GM18507 (cell line): ENCODE measurements at places on chromosomes 6 and 20.

GRCh38 chr20:44642203-44643153 is 9.0 kb downstream of the ADA start:
- DNase-seq = peak; percentile 50

- no peak for DNase-seq
Measured at GRCh38 chr6:91299544-91300491, 712.9 kb upstream of the MAP3K7 start.

DNA sequence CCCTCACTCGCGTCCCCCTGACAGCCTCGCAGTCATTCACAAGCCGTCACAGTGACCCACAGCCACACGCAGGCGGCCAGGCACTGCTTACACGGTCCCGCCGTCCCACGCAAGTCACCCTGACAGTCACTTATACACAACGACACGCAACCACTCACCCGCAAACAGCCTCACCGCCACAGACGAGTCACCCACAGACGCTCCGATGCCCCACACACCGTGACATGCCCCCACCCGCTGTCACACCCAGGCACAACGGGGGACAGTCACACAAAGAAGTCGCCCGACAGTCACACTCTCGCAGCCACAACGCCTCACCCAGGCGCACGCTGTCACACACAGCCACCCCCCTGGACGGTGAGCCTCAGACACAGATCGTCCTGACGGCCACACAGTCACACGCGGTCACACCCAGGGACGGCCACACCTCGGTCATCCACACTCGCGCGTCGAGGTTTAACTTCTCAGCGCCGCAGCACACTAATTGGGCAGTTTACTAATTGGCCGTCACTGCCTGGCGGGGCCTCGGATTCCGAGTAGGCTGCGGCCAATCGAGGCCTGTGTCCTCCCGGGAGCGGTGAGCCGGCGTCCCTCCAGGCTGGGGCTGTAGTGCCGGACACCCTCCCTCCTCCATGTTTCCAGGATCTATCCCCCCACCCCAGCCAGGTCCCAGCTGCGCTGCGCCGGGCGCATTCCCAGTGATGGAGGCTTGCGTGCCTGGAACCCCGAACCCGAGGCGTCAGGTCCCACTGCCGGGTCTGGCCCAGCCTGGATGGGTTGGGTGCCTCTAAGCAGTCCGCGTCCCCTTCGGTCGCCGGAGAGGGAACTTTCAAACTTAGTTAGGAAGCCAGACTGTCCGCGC is 790 bp downstream of the TOX2 start:
- no peak for DNase-seq

DNA sequence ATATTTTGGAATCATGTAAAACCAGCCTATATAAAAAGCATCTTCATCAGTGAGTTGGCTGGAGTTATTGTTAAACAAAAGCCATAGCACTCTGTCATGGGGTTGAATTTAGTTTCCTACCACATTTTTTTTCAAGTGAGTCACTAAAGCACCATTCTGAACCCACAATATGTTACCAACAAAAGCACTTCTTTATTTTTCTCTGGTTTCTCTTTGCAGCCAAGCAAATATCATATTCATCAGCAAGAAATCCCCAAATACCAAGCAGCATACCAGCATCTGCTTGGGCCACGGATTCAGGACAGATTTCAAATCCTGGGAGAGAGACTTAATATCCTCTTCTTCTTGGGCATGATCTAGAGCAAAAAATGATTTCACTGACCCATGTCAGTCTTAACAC is 441.4 kb downstream of the BCKDHB start:
- DNase-seq = no peak

GRCh38 chr6:135995545-135995898 is 144.0 kb downstream of the PDE7B start:
- DNase-seq = no peak

- DNase-seq = no peak
Measured at GRCh38 chr6:4506223-4506622, 270.0 kb upstream of the CDYL start.

DNA sequence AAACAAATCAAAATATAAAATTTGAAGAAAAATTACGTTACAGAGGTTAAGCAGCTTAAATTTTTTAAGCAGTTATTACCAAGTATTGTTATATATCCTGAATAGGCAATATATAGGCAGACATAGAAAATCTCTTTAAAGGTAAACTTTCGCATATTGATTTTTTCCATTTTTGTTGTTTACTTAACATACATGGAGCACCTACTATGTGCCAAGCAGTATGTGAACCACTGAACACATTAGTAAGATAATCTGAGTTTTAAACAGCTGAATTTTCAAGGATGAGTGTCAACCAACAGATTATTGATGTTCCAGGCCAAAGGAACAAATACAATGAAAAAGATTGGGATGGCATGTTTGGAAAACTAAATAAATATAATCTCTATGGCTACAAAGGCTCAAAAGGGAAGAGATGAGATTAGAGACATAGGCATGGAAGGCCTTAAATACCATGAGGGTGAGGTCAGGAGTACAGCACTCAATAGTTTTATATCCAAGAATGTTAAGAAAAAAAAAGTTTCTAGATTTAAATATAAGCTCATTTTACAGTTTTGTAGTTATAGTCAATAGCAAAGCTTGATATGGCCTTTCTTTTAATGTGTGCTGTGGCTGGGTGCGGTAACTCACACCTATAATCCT is 277.5 kb downstream of the PTPRK start:
- no peak for DNase-seq

- no peak for DNase-seq
Measured at GRCh38 chr6:134961366-134961765, 11.5 kb upstream of the ALDH8A1 start.

DNA sequence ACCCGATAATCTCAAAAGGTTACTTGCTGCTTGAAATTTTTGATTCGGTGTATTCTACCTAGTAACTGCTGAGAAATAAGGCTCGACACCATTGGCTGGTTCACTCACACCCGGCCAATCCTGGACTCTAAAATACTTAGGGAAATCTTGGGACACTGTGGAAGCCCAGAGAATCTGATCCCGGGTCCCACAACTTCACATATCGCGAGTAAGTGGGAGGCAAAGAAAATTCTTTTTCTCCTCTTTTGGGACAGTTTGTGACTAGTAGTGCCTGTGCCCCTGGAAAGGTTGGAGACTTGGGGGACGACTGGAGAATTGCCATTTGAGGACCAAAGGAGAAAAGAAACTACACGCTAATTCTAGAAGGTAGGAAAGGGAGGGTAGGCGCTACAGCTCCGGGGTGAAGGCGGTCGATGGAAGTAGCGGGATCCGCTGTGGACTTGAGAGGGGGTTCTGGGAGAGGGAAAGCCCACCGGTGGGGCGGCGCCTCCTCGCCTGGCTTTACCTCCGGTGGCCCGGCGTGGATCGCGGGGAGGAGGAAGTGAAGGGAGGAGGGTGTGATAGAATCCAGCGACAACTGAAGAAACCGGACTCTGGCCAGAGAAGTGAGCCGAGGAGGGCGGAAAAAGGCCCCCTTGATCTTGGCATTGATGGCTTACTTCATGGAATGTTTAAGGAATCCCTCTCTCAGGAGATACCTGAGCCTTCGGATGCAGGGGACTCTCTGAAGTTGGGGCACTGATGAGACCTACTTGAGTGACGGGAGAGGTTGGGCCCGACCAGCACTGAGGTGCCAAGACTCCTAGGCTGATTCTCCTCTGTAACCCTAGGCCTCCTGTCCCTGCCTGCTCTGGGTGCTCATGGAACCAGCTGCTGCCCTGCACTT is 18.8 kb upstream of the BTN3A3 start:
- peak; percentile 68 for DNase-seq

GRCh38 chr20:24560571-24561491 is 91.4 kb downstream of the SYNDIG1 start:
- DNase-seq = no peak

DNA sequence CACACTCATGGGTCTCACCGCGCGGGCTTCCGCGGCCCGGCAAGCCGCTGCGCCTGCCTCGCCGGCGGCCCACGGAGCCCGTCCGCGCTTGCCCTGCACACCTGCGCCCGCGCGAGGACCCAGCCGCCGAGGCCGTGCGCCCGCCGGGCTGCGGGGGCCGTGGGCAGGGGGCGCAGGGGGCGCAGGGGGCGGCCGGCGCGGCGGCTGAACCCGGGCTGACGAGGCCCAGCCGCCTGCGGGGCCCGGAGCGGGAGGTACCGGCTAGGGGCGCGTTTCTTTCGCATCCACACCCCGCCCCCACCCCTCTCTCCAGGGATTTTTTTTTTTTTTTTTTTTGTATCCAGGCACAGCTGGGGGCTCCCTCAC is 43.8 kb upstream of the OSTM1 start:
- DNase-seq = no peak

DNA sequence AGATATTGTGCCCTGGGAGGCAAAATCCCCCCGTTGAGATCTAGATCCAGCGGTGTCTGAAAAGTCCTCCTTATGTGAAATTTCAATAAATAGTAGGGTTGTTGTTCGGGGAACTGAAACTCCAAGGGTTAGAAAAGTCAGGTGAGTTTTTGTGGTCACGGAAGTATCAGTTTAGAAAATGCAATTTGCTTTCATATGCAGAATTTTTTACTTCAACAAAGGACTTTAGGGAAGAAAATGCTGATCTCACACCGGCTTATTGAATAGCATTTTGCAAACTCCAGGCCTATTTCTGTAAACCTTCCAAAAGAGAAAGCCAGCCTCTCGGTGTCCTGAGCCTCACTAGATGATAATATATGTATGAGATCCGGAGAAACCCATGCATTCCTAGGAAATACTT is 254.7 kb downstream of the TSHZ2 start:
- DNase-seq = no peak
